ENCODE measurements at places on chromosomes 11 and 22. TPM values are rescaled to one million over a fixed set of nuclear protein-coding genes. Genes with fewer than 3 reads are reported as not detected.

DNA sequence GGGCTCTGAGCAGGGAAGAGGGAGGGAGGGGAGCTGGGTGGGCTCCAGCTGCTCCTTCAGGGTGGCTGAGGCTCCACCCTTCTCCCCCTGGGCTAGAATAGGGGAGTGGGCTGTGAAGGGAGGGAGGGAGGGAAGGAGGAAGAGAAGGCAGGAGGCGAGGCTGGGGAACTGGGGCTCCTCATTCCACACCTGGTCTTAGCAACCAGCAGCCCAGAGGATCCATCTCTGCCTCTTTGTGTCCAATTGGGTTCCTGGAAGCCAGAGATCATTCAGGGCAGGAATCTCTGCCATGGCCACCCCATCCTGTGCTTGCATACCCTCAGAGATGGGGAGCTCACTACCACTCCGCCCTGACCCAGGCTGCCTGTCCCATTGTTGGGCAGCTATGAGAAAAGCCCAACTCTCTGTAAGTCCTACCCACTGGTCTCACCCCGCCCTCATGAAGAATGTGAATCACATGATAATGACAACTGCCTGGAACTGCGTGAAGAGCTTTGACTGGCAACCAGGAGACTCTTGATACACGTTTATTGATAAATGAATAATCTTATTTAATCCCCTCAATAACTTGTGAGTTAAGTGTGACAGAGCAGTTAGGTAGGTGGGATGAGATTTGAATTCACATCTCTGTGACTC is 7.9 kb downstream of the NCF4 start:
- DNase-seq, result no peak

- DNase-seq, result no peak
Observed at GRCh38 chr11:125284245-125284850, 119.8 kb downstream of the PKNOX2 start.

DNA sequence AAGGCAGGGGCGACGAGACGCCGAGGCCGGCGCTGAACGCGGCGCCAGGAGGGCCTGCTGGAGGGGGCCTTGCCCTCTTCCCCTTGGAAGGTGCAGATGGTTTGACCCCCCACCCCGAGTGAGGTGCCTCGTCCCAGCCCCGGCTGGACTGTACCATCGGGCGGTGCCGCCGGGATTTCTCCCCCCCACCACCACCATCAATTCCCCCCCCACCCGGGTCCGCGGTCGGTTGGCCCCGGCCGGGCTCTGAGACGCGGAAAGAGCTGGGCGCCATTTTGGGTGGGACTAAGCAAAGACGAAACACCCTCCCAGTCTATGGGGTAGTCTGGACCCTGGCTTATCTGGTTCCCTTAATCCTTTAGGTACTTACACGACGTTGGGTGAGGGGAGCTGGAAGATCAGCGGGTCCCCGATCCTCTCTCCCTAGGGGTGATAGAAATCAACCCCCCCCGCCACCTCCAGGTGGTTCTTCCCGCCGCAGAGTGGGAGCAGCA is at the start of gene PRDM10:
TSS of gene PRDM10 (minus strand) at position 484 of the 494 bp plus-strand sequence. CDS start 41,871 bp downstream, outside the sequence.
- no peak for DNase-seq

- DNase-seq, result no peak
Observed at GRCh38 chr11:26247340-26247739, 84.6 kb upstream of the ANO3 start.

GRCh38 chr11:120335556-120335907 is 681 bp upstream of the ARHGEF12 start:
- no peak for DNase-seq

DNA sequence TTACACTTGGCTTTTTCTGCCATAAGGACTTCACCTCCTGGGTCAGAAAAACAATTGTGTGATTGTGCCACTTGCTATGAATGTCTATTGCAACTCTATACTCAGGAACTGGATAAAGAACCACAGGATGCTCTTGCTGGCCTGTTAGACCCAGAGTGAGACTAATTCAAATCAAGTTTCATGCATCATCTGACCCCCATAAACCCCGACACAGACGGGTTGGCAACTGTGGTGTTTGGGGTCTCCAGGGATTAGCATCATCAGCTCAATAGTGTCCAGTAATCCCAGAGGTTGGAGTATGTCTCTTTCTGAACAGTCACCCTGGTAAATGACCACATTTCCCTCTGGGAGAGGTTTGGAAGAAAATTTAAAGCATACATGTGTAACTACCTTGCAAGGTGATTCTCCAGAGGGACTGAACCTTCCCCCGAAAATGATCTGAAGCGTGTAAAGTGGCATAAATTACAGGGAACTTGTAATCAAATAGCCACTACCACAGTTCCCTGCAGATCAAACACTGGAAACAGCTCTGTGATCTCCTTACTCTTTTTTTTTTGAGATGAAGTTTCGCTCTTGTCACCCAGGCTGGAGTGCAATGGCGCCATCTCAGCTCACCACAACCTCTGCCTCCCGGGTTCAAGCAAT is 1097.6 kb downstream of the TBC1D22A start:
- no peak for DNase-seq

DNA sequence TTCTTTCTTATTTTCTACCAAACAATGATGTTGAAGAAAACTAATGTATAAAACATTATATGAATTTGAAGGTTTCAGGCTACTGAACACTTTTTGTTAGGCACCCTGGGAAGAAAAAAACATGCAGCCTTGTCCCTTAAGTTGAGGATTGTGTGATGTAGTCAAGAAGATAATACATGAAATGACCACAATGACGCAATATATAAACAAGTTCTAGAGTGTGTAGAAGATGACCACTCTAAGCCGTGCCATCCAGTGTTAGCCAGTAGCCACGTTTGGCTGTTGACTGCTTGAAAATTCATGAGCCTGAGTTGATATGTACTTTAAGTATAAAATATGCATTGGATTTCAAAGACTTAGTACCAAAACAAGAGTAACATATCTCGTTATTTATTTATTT is 16.2 kb downstream of the SWAP70 start:
- DNase-seq, result no peak

DNA sequence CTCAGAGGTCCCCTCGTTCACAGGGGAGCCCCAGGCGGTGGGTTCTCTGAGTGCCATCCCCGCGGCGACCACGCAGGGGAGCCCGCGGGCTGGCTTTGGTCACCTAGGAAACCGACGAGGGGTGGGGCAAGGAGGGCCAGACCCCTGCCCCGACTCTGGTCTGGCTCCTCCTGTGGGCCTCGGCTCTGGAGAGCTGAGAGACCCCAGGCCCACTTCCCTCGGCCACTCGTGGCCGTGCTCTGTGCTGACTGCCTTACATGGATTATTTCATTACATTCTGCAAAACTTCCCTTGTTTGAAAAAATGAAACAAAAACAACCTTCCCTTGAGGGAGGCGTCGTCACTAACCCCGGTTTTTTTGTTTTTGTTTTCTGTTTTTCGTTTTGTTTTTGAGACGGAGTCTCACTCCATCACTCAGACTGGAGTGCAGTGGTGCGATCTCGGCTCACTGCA is 15.1 kb upstream of the CYTH4 start:
- DNase-seq, result no peak

GRCh38 chr11:105968021-105968697 is 53.9 kb downstream of the MSANTD4 start:
- DNase-seq, result no peak

DNA sequence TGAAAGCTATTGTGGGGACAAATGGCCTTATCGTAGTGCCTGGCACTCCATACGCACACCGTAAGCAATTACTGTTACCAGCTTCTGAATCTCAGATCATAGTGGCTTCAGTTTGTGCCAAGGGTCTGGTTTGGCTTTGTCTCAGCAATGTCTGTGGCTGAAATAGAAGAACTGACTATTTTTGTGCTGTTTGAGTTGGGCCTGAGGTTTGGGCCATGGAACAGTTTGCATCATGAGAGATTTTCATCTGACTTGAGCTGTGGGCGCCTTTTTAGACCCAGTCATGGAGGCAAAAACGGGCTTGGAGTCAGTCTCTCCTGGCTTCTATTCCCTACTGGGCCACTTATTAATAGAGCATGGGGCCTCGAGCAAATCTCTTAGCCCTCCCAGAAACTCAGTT is 121.1 kb upstream of the CRYBB3 start:
- no peak for DNase-seq

- no peak for DNase-seq
Observed at GRCh38 chr11:78916759-78917158, 342.1 kb upstream of the NARS2 start.

- no peak for DNase-seq
Observed at GRCh38 chr11:62516736-62517371, 29.8 kb downstream of the AHNAK start.

GRCh38 chr11:67530282-67530592 is 7.0 kb upstream of the CABP2 start:
- no peak for DNase-seq

DNA sequence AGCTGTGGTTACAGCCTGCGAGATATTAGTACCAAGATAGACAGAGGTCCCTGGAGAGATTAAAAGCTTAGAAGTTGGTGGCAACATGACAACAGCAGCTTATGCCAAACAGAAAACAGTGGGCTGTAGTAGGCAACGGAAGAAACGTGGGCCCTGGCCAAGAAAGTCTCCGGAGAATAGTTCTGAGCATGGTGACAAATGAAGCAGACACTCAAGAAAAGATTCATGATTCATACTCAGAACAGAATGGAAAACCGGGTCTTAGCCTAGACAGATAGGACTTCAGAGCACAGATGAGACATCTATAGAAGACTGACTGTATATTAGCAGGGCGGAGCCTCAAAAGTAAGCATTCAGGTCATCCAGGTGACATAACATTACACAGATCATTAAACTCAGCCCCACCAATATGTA is 727.4 kb downstream of the ETS1 start:
- no peak for DNase-seq

- no peak for DNase-seq
Observed at GRCh38 chr22:42202048-42202447, 68.4 kb downstream of the TCF20 start.

DNA sequence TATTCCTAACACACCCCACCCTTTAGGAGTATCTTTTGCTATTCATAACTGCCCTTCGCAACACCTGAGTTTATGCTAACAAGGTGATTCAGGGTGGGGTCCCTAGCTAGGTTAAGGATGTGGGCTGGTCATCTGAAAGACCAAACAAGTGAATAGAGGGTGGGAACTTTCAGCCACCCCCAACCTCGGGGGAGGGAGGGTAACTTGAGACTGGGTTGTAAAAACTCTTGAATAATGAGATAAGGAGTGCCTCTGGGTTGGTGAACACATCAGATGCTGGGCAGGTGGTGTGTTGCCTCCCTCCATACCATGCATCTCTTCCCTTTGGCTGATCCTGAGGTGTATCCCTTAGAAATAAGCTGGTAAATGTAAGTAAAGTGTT is 111.5 kb downstream of the SWAP70 start:
- no peak for DNase-seq

- DNase-seq, result no peak
Observed at GRCh38 chr22:26592421-26592891, 2.5 kb upstream of the TPST2 start.

DNA sequence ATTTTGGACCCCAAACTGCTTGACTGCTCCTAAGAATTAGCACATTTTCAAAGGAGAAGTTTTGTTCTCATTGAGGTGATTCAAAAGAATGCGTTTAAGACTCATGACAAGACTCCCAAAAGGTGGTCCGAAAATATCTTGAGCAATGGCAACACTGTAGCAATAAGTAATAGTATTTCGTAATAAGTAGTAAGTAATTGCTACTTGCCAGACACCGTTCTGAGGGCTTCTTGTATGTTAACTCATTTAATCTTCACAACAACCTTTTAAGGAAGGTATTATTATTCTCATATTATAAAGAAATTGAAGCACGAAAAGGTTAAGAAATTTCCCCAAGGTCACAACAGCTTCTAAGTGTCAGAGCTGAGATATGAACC is 184.0 kb upstream of the SORL1-AS1 start:
- no peak for DNase-seq

GRCh38 chr11:86800076-86800959 is at the start of gene PRSS23:
Gene PRSS23, plus strand, starts transcription at chr11:86800542. Its CDS starts 7,102 bp downstream, at chr11:86807644.
- no peak for DNase-seq

DNA sequence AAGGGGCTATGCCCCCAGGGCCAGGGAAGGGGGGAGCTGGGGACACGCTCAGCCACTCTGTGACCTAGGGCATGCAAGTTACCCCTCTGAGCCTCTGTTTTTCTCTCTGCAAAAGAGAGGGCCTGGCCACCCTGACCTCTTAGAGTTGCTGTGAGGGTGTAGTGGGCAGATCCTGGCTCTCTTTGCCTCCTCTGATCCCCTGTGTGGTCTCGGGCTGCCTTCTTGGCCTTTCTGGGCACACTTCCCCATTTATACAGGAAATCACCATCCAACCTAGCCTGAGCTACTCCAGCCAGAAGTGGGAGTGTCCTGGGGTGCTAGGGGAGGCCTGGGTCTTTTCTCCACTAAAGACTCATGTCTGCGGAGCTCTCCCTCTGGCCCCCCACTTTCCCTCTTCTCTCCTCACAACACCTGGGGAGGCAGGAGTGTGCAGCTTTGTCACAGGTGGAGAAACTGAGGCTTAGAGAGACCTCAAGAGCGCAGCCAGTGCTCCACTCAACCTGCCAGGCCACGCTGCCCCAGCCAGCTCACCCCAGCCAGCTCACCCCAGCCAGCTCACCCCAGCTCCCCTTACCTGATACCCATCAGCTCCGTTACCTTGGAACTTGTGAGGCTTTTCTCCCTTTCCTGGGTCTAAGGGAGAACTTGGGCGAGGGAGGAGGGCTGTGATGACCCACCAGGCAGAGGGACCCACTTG is 1.4 kb downstream of the AIFM3 start:
- no peak for DNase-seq

- DNase-seq, result no peak
Observed at GRCh38 chr11:12871788-12872321, 137.3 kb upstream of the RASSF10 start.

GRCh38 chr22:46373159-46373558 is 37.6 kb downstream of the TRMU start:
- no peak for DNase-seq

DNA sequence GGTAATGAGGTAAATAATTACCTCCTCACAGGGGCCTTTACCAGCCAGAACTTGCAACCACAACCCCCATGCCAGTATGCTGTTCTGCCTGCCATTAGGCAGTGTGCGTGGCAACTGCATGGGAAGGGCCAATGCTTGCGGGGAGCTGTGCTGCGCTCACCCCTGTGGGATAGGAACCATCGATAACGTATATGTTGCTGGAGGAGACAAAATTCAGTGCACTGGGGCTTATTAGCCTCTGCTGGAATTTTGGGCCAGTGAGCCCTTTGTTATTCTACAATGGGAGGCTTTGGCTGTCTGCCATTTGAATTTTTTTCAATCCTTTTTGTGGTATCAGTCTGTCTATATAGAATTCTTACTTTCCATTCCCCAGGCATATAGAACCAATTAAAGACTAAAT is 47.3 kb downstream of the PPP2R1B start:
- no peak for DNase-seq

TENM4 gene
- 27.8 TPM for total RNA-seq

KRTAP5-7 gene
- total RNA-seq, result 0.26 TPM

OR52N4 gene
- total RNA-seq, result not detected

TUBA8 gene
- total RNA-seq, result 1.5 TPM

FAM181B gene
- total RNA-seq, result 3.3 TPM

GAL gene
- 1.0 TPM for total RNA-seq

ASCC2 gene
- total RNA-seq, result 28.7 TPM

UPB1 gene
- total RNA-seq, result 0.90 TPM

RBMXL2 gene
- not detected for total RNA-seq

OR5F1 gene
- total RNA-seq, result not detected

GAL3ST1 gene
- total RNA-seq, result 0.63 TPM

ANKRD42 gene
- 6.4 TPM for total RNA-seq

SLC22A25 gene
- not detected for total RNA-seq

SMIM38 gene
- total RNA-seq, result 0.90 TPM

SLC2A11 gene
- total RNA-seq, result 13.0 TPM
